ENCODE measurements at places on chromosomes 2 and 18. TPM values are rescaled to one million over a fixed set of nuclear protein-coding genes. Genes with fewer than 3 reads are reported as not detected.

DNA sequence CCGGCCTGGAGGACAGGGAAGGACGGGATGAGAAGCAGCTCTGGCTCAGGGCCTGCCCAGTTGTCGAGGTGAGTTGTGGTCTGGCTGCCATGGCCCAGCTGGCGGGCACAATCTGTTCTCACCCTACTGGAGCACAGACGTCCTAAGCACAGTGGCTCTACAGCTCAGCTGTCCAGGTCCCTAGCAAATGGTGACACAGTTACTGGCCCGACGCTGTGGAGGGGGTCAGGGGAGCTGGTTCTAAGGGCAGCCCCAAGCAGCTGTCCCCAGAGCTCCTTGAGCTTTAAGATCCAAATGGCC lies 32.9 kb downstream of the KCNK3 start:
- no peak for DNase-seq

DNA sequence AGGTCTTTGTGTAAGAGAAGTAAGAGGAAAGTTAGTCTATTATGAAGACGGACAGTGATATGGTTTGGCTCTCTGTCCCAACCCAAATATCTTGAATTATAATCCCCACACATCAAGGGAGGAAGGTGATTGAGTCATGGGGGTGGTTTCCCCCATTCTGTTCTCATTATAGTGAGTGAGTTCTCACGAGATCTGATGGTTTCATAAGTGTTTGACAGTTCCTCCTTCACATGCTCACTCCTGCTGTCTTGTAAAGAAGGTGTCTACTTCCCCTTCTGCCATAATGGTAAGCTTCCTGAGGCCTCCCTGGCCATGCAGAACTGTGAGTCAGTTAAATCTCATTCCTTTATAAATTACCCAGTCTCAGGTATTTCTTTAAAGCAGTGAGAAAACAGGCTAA lies 67.6 kb downstream of the NEURL3 start:
- no peak for DNase-seq

DNA sequence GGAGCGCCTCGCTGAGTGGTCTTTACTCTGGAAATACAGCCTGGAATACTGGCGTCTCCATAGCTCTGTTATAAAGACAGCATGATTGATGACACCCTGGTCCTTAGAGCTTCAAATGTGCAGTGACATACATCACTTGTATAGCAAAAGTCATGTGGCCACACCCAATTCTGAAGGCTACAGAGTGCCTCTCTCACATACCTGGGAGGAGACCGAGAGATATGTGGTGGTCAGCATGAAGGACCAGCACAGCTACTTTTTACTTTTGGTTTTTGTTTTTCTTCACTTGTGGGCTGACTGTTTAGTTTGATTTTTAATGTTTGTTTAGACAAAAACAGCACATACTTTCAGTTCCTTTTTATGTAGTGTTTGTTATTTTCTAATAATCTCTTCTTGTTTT lies 938.5 kb upstream of the SOX11 start:
- DNase-seq: no peak

The NHEJ1 gene
- 13.6 TPM for total RNA-seq

The CRYGB gene
- not detected for total RNA-seq

- peak; percentile 32 for DNase-seq
These were observed 263.4 kb downstream of the PTPRM start for GRCh38 chr18:7830468-7830867.

DNA sequence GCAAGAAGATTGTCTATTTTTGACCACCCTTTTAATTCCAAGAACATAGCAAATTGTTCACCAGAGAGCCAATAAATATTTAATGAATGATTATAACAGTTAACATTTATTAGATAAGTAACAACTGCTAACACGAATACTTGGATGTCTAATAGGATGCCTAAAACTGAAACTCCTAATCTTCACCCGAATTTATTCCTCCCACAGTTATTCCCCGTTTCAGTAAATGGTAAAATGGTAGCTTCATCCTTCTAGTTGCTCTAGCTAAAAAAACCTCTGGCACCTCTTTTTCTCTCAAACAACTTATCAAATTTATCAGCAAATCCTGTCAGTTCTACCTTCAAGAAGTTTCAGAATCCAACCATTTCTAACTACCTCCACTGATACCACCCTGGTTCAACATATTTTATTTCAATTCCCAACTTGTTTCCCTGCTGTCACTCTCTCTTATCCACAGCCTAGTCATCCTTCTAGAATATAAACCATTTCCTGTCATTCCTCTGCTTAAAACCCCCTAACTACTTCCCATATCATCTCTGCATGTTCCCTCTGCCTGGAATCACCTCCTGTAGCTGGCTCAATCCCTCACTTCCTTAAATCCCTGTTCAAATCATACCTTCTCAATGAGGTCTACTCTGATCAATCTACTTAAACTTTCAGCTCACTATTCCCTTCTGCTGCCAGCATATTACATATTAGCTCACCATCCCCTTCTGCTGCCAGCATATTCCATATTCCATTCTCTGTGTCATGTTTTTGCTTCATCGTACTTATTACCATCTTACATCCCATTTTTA lies 93.8 kb downstream of the ROCK2 start:
- DNase-seq: peak; percentile 5

DNA sequence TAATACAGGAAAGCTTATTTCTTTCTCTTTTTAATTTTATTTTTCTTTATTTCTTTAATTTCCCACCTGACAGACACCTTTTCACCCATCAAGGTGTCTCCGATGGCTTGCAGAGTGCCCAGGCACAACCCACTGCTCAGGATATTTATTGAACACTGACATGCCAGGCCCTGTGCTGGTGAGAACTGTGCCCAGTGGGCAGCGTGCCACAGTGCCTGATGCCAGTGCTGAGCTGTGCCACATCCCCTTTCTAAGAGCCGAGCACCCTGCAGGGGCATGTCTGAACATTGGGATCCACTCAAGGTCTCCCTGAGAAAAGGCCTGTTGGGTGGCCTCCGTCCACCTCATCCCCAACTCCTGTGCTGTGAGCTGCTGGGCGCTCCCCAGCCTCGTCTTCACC lies 158.6 kb upstream of the RAB6C start:
- no peak for DNase-seq

GRCh38 chr2:161036926-161037325 lies 123.3 kb upstream of the TANK start:
- DNase-seq: peak; percentile 7

DNA sequence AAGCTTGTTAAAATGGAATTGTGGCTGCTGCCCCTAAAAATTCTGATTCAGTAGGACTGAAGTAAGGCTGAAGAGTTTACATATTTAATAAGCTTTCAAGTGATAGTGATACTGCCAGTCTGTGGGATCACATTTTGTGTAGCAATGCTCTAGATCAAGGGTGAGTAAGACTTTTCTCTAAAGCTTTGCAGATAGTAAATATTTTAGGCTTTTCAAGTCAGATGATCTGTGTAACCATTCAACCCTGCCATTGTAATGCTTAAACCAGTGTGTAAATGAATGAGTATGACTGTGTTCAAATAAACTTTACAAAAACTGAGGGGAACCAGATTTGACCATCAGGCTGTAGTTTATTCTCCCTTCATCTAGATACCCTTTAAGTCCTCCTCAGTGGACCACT lies 92.7 kb downstream of the PIK3C3 start:
- DNase-seq: peak; percentile 42

DNA sequence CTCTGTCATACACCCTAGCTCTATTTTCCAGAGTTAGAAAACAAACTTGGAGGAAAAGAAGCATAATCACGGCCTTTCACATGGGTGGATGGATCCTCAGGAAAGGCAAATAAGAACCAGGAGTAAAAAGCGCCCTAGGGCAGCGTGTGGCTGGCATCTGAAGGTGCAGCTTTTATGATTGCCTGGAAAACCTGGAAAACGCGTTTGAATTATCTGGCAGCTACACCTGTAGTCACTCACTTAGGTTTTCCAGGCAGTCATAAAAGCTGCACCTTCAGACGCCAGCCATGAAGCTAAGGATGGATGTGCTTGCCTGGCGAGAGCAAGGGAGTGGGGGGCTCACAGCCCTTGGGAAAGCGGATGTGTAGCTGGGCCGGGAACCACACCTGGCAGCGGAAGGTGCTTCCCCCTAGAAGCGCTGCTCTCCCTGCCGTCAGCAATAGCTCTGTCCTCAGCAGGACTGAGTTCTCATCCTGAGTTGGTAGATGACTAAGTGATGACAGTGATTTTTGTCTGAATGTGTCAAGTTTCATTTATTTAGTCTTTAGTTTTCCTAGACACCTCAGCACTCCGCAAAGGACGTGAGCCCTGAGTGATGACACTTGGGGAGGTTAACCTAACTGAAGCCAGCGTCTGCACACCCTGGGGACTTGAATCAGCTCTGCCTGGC lies 82.0 kb downstream of the DCDC2C start:
- DNase-seq: peak; percentile 62

All from M059J (cell line).